ENCODE measurements at places on chromosomes 5 and 9.
A peak's percentile ranks its signal among the peaks of the same experiment; 100 is the strongest.

DNA sequence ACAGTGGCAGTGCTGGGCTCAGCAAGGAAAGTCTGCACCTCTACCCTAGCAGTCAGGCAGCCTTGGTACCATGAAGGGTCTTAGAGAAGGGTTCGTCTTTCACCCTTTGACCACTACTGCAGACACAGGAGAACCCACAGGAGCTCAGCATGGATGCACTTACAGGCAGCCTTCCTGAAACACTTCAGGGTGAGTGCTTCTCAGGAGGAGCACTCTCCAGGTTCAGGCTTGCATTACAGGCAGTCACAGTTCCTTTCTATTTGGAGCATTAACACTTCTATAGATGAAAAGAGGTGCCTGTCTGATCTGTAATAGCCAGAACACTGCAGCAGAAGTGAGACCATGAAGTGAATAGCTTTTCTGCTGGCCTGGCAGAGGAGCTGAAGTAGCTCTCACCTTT is 8.7 kb upstream of the CYLC2 start:
- no peak for DNase-seq

- no peak for DNase-seq
Measured at GRCh38 chr9:131272212-131272611, 4.1 kb downstream of the FAM78A start.

DNA sequence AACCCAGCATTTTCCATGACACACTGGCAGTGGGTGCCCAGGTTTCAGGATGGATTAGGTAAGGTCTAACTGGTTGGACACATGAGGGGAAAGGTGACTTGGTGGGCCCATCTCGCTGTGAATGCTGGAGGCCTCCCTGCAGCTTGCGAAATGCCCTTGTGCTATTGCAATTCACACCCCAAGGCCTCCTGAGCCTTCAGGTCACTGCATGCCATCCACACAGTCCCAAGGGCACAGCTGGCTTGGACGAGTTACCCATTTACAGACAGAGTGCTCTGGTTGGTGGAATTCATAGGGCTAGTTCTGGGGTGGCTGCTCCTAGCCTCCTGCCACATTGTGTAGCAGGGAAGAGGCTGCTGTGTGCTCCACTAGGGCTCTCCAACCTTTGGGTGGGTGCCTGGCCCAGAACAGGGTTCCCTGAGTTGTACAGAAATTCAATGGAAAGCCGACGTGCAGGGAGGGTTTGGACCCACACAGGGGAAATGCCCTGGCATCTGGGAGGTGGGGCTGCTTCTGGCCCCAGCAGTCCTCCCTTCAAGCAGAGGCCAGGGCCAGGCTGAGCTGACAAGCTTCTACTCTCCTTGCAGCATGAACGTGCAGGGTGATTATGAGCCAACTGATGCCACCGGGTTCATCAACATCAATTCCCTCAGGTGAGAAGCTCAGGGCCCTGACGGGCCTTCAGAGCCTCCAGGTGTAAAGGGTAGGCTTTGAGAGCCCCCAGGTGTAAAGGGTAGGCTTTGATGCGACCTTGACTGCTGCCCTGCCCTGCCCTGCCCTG is 54.3 kb downstream of the ASS1 start:
- no peak for DNase-seq

- DNase-seq = no peak
Measured at GRCh38 chr9:128877852-128878251, 3.9 kb downstream of the KYAT1 start.

DNA sequence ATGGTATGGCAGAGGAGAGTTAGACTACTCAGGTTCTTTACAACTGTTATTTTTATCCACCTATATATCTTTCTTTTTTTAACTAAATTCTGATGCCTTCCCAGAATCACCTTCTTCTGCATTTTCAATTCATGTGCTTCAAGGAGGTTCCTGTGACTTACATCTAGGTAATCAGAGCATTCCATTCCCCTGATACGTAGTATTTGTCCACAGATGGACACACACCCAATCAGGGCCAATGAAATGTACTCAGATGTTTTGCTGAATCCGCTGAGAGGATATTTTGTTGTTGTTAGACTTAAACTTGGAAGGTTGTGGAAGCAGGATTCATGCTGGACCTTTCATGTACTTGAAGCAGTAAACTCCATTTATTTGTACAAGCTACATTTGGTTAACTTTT is 159.4 kb upstream of the FER start:
- no peak for DNase-seq

GRCh38 chr5:52725065-52725746 is 62.5 kb upstream of the ITGA1 start:
- peak; percentile 34 for DNase-seq

GRCh38 chr5:180988016-180988415 is 630 bp upstream of the BTNL3 start:
- DNase-seq = no peak

DNA sequence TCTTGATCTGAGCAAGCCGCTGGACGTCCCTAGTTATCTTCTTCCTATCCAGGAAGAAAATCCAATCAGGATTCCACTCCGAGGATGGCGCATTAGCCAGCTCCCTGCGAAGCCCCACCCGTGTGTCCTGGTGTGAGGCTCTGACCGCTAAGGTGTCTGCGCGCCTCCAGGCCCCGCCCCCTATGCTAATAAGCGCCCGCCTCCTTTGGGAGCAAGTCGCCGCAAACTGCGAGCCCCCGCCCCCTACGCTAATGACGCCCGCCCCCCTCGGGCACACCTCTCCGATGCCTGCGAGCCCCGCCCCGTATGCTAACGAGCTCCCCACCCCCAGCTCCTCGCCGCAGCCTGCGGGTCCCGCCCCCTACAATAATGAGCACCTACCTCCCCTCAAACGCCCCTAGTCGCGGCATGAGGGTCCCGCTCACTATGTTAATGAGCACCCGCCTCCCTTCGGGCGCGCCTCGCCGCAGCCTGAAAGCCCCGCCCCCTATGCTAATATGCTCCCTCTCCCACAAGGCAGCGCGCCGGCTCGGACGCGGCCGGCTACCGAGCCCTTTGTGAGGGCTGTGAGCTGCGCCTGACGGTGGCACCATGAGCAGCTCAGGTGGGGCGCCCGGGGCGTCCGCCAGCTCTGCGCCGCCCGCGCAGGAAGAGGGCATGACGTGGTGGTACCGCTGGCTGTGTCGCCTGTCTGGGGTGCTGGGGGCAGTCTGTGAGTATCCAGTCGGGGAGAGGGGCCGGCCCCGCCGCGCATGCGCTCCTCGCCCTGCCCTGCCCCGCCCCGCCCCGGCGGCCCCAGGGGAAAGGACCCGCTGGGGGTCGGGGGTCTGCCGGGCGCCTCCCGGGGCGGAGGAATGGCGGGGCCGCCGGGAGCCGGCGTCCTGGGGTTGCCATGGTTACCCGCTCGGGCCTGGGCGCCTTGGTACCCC is at the start of gene CACFD1:
CACFD1 (plus strand) TSS at position 503 of the 929 bp plus-strand sequence; CDS start at position 592, 89 bp downstream.
- peak; percentile 90 for DNase-seq

- no peak for DNase-seq
Measured at GRCh38 chr9:119967867-119968535, 598.8 kb upstream of the BRINP1 start.

DNA sequence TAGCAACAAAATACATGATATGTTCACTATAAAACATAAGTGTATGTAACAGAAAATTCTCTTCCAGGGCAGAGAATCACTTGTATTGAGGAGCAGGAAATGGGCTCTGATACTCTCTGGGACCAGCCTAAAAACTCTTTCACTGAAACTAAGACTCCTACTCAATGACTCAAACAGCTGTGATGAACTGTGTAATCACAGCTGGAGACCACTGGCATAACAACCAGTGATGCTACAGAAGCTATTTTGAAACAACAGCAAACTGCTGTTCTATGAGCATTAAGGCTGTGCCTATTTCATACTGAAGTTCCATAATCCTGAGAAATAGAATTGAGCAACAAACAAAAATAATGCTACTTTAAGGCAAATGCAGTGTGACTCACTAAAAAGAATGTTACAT is 594.0 kb downstream of the HINT1 start:
- peak; percentile 6 for DNase-seq
